ENCODE measurements at places on chromosomes 2 and 18.
A peak's percentile ranks its signal among the peaks of the same experiment; 100 is the strongest.

- DNase-seq, result peak; percentile 72
Measured at GRCh38 chr2:113858764-113859163, 31.1 kb upstream of the ACTR3 start.

- DNase-seq, result no peak
Measured at GRCh38 chr18:8771930-8772329, 66.6 kb downstream of the MTCL1 start.

DNA sequence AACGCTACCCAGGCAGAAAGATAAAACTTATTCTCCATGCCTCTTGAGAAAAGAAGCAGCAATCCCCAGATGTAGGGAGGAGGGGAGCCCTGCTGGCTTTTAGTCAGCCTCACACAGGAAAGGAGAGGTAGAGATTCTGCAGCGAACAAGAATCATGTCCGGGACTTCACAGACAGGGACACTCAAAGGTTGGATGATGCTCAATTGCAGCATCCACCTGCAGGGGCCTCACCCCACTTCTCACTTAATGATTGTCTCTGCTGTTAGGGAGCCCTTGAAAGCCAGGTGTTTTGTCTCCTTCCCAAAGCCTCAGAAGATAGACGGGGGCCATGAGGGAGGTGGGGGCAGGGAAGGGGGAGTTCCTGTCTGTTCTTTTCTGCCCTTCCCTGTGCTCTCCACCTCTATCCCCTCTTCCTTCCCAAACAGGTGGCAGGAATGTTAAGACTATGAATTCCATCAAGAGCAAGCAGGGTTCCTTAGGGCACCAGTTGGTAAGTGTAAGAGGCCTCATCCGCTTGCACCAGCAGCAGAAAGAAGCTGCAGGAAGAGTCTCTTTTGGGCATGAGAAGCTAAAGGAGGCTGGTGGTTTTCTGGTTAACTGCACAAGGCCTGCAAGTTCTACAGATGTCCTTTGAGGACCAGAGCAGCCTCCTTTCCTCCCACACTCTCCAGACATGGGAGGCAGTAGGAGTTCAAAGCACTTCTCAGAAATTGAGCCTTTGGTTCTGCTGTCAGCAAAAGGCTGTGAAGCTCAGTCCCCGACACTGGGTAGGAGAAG is 154.7 kb upstream of the TNP1 start:
- no peak for DNase-seq

- no peak for DNase-seq
Measured at GRCh38 chr2:153641046-153641445, 162.5 kb upstream of the RPRM start.

GRCh38 chr18:58258692-58259342 is 214.8 kb downstream of the NEDD4L start:
- DNase-seq, result no peak

DNA sequence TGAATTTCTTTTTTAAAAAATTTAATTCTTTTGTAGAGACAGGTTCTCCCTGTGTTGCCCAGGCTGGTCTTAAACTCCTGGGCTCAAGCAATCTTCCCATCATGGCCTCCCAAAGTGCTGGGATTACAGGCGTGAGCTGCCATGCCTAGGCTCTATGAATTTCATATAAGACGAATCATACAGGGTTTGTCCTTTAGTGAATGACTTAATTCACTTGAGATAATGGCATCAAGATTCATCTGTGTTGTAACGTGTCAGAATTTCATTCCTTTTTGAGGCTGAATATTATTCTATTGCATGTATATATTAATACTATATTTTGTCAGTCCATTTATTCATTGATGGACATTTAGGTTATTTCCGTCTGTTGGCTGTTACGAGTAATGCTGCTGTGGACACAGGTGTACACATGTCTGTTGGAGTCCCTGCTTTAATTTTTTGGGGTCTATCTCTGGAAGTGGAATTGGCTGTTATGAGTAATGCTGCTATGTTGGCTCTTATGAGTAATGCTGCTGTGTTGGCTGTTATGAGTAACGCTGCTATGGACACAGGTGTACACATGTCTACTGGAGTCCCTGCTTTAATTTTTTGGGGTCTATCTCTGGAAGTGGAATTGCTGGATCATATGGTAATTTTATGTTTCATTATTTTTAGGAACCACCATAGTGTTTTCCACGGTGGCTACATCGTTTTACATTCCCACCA is 210.6 kb downstream of the CAMKMT start:
- DNase-seq, result peak; percentile 55

GRCh38 chr18:43934322-43934721 is 657.0 kb upstream of the SYT4 start:
- no peak for DNase-seq

DNA sequence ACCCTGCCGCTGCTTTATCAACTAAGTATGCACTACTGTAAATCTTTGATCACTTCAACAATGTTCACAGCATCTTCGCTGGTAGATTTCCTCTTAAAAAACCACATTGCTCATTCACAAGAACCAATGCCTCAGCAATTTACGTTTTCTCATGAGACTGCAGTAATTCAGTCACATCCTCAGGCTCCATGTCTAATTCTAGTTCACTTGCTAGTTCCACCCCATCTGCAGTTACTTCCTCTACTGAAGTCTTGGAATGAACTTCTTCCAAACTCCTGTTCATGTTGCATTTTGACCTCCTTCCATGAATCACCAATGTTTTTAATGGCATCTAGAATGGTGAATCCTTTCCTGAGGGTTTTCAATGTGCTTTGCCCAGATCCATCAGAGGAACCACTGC is 35.8 kb downstream of the PRELID3A start:
- no peak for DNase-seq

DNA sequence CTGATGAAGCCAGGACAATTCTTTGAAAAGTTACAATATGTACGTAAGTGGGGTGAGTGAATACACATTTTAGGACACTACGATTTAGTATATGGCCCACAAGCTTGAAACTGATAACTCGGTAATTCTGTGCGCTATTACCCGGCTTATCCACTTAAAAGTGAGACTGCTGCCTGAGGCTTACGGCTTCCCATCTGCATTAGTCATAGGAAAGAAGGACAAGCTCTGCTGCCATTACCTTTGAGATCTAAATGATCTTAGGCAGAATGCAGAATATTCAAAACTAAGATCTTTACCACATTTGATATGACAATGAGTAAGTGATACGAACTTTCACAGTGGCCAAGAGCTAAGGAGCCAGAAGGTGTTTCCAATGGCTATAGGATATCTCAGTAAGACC is 133.3 kb downstream of the GAREM1 start:
- no peak for DNase-seq

DNA sequence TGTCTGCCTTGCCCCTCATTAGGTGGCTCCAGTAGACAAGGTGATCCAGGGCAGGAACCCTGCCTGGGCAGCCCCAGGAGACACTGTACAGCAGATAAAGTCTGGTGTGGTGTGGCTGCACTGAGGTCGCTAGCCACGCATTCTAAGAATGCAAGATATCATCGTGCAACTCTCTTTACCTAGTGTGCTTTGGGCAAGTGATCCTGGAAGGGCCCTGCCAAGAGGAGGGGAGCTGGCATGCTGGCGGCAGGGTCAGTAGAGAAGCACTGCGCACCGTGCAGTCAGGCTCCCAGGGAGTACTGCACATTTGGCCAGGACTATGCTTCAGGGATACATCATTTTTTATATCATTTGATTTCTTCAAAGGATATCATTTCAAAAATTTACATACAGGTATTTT is 195.3 kb upstream of the SMAD2 start:
- no peak for DNase-seq

DNA sequence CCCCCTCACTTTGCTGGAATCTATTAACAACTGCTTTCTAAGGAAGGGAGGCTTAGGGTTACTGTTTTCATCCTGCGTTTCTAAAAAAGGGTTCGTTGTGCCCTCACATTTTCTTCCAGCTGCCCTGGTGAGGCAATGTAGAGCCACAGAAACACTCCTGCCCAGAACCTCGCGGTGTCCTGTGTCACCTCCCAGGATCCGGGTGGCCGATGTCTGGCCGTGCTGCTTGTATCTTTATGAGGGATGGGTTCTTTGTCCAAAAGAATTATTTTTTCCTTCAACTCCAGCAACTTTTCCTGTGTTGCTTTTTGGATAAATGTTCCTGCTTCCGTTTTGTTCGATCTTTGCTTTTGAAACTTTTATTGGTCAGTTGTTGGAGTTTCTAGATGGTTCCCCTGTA is 291.8 kb upstream of the HS6ST1 start:
- DNase-seq, result no peak

DNA sequence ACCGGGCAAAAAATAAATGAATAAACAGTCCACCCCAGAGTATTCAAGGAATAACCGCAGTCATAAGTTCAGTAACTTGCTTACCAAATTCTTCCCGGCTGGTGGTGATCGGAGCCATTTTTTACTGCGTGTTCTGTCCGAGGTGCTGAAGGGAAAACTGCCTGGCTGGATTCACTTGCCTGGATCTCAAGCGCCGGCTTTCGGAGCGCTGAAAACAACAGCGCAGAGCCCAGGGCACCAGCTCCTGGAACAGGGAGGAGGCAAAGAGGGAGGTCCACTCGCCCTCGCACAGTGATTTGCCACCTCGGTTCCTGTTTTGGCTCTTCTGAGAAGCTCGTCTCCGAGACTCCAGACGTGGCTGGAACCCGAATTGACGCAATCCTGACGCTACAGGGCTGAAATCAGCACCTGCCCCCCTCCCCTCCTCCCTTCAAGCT is at the start of gene SYT4:
Gene SYT4 (minus strand): TSS at position 327 of the 437 bp plus-strand sequence. CDS start 209 bp downstream, at position 118.
- DNase-seq, result peak; percentile 1

- peak; percentile 92 for DNase-seq
Measured at GRCh38 chr2:55051026-55051866, 995 bp upstream of the RTN4 start.

Data from RWPE1 (cell line).